ENCODE measurements at places on chromosomes 2 and 18.

GRCh38 chr18:66495844-66496243, 108.0 kb downstream of the CDH19 start:
- no peak for DNase-seq

DNA sequence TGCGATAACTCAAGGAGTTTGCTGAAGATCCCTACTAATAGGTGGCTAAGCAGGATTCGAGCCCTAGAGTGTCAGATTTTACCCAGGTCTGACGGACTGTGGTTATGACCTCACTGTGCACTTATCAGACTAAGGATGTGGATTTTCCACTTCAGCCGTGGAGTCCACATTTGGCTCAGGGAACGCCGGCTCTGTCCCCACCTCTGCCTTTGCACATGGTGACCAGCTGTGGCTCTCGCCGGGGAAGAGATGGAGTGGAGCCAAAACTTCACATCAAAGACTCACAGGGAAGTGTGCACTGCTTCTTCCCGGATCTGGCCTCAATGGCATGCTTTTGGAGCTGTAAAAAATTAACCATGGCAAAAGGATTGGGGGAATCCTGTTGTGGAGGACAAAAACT, 249.3 kb upstream of the APCDD1 start:
- no peak for DNase-seq

GRCh38 chr2:1488181-1488671, 75.0 kb downstream of the TPO start:
- DNase-seq, result no peak

- no peak for DNase-seq
These were observed 89.7 kb upstream of the GCFC2 start for GRCh38 chr2:75800456-75800855.

- no peak for DNase-seq
These were observed 55.3 kb upstream of the YWHAQ start for GRCh38 chr2:9686061-9686460.

GRCh38 chr2:107412209-107412904, 414.3 kb upstream of the RGPD4 start:
- DNase-seq, result no peak

DNA sequence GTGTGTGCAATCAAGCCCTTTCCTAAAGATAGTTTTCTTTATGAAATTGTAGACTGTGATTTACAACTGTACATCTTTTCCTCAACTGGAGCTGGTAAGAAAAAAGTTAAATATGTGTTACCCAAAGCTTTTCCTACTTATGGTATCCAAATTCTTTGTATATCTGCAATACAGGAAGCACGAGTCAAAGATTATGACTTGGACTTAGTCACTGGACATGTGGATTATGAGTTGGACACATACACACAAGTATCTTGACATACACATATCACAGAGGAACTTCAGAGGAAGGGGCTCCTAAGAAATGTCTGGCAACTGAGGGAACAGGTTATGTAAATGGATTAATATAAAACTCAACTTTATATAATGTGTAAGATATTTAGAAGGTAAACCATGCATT, 35.2 kb downstream of the PRELID3A start:
- no peak for DNase-seq

GRCh38 chr2:161947836-161948235, 126.2 kb downstream of the DPP4 start:
- DNase-seq, result no peak

GRCh38 chr2:28449488-28450395, 46.1 kb upstream of the PLB1 start:
- peak; percentile 45 for DNase-seq

GRCh38 chr2:43086451-43087221, 139.8 kb downstream of the ZFP36L2 start:
- DNase-seq, result no peak

DNA sequence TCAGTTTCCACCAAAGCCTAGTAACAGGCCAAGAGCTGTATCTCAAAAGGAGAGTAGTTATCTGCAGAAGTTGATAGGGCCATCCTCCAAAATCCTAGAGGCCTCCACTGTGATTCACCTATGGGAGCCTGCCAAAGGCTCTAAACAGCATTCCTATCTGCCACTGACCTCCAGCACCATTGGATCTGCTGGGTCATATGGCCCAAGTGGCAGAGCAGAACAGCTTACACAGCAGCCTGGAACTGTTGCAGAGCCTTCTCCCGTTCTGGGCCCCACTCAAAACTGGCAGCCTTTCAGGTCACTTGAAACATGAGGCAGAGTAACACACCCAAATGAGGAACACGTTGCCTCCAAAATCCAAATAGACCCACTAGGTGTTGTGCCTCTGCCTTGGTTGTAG, 345.2 kb upstream of the RND3 start:
- no peak for DNase-seq

- peak; percentile 8 for DNase-seq
These were observed 1.4 kb downstream of the UBE2F start for GRCh38 chr2:237968048-237968862.

DNA sequence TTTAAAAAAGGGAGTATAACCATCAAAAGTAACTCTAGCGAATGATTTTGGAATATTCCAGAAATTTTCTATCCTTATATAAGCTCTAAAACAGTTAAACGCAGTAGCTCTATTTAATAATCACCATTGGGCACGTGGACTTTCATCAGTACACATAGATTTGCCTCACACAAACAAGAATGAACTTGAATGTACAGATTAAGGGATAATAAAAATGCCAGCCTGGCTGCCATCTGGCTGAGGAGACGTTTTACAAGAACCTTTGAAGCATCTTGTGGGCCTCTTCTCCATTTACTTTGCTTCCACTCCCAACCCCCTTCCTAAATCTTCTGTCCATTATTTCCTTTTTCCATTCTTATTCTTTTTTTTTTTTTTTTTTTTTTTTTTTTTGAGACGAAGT, 47.2 kb downstream of the AGAP1 start:
- DNase-seq, result no peak

GRCh38 chr18:56108478-56109367, 520.7 kb upstream of the TCF4 start:
- no peak for DNase-seq
